Type B pancreatic cell (in vitro differentiated cells): ENCODE measurements at places on chromosomes 6 and 20.

- DNase-seq = no peak
Measured at GRCh38 chr6:30163090-30163917, at the start of gene TRIM15. Gene TRIM15 (plus strand): TSS chr6:30163546. CDS start chr6:30163685, 139 bp downstream.

DNA sequence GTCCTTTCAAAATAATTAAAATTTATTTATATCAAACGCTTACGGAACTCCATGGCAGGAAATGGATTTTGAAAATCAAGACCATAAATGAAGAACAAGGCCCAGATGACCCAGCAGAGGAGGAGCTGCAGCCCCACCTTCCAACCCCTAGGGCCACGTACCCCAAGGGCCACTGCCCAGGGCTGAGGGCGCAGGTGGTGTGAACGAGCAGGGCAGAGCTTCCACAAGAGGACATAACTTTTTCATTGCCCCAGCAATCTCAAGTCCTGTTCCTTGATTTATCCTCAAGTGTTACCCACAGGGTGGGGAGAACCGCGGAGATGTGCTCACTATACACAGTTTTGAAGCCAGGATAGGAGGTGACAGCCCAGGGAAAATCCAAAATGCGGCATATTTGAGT lies 42.8 kb downstream of the PSMG4 start:
- DNase-seq = no peak

DNA sequence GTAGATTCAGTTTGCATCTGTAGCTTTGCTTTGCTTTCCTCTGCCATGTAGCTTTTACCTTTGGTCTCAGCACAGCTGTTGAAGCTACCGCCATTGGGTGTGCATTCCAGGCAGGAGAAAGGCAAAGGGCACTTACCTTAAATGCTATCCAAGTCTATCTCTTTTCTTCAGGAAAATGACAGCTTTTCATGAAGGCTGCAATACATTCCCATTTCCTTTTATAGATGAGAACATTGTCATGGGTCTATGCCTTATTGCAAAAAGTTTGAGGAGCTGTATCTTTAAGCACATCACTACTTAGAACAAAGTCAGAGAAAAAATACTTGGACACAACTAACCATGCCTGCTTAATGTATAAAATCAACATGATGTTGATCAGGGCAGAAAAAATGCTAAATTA lies 266.8 kb downstream of the DOK5 start:
- DNase-seq = no peak

- no peak for DNase-seq
Measured at GRCh38 chr20:42862446-42862845, 327.3 kb downstream of the PTPRT start.

- no peak for DNase-seq
Measured at GRCh38 chr6:158868122-158868480, 48.9 kb upstream of the EZR start.

- DNase-seq = no peak
Measured at GRCh38 chr20:35146299-35146919, 727 bp downstream of the EDEM2 start.

DNA sequence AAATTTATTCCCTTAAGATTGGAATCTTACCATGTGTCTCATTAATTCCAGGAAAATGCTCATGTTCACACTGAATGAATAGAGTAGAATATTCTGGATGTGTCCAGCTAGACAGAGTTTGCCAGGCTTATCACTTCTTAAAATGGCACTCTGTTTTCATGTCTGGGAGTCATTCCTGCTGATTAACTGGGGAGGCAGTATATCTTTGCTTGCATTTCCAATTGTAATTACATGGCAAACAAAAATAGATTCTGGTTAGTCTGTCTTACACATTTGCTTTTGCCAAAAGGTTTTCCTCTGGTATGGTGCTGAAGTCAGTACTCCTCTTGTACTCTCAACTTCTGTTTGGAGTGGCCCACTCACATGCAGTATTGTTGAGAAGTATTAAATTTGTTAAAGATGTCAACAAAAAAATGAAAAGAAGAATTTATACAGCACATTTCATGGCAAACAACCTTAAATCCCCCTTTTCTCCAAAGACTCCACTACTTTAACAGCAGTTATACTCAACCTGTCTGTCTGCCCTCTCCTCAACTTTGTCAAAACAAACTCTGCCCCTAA lies 70.2 kb downstream of the TENT5A start:
- no peak for DNase-seq

DNA sequence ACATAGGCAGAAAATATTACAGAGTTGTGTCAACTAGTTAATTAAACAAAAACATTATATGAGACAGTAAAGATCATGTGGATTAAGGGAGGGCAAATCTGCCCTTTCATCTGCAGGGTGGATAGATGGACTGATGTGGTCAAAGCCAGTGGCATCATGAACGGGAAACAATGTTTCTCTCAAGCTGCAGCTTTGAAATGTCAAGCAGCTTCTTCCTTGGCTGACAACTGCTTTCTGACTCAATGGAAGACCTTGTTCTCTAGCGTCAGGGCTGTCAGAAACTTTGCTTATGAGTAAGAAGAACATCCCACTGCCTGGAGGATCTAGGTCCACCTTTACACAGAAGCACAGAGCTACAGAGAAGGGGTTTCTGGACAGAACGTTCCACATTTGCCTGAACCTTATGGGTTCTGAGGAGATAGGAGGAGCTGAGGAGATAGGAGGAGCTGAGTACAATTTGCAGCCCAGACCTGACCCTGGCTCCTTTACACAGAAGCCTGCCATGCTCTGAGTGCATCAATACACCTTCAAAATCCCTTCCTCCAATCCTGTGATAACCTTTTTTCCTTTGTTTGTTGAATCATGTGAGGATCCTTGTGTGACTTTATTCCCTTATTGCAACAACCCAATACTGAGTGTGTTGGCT lies 6.1 kb downstream of the CST5 start:
- no peak for DNase-seq

DNA sequence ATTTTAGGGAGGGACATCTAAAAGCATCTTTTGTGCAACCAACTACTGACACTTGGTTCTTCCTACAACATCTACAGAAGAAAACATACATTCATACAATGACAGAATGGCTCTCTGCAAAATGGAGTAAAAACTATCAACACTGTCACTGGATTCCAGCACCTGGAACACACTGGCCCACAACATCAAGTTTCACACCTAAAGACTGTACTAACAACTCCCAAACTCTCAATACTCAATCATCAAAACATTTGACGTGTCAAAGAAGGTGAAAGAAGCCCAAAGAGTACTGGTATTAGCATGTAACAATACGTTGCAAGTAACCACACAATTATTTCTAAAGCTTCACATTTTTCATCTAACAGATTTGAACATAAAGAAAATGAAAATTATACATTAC lies 2.1 kb downstream of the CPNE1 start:
- DNase-seq = no peak

GRCh38 chr6:148650941-148651505 lies 95.8 kb upstream of the UST start:
- no peak for DNase-seq

DNA sequence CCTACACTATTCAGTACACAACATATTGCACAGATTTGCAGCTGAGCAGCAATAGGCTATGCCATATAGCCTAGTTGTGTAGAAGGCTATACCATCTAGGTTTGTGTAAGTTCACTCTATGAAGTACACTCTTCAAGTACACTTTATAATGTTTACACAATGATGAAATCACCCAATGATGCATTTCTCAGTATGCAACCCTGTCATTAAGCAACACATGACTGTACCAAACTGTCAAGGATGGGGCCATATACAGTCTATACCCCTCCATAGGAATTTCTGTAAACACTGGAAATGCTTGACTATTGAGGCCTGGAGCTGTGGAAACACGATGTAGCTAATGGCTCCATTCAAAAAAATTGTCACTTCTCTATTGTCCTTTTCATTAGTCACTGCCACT lies 535.4 kb downstream of the EPM2A start:
- no peak for DNase-seq

DNA sequence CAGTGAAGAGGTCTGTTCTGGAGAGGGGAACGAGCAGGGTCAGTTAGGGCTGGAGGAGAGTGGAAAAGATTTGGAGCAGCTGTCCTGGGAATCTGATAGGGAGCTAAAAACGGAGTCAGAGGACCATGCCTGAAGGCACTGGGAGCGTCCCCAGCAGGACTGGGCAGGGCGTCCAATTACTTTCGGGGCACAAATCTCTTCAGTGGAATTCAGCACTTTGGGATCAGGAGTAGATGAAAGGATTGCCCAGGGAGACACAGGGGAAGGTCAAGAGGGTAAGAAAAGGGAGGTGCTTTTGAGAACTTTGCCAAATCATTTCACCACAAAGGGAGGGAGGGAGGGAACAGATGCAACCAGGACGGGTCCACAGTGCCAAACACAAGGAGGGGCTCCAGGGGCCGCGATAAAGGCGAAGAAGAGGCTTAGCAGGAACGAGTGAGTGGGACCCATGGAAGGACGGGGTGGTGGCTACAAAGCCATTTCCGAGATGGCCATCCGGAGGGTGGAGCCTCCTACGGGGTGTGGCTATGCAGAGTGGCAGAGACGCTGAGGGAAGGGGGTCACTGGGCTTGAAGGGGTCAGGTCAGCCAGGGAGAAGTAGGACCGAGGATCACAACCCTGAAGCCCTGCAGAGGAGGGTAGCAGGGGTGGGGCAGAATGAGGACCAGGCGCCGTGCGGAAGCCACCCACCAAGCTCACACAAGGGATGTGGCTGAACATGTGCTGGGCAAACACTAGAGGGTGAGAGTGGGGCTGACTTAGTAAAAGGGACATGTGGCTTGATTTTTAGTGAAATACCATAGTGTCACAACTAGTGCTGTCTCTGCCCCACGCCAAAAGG lies 180.0 kb upstream of the RREB1 start:
- DNase-seq = no peak

DNA sequence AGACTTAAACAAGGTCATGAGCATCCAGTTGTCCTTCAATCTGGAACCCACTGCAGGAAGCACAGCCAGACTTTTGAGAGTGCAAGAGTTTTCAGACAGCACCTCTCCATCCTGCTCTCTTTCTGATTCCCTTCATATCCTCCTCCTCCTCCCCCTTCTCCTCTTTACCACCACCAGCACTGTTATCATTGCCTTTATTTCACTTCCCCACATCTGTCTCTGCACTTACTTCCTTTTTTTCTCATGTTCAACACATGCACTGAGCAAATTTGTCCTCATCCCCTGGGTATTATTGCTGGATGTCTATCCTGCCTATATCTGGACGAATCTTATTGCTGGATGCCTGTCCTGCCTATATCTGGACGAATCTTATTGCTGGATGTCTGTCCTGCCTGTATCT lies 554.8 kb downstream of the DHX35 start:
- DNase-seq = no peak

DNA sequence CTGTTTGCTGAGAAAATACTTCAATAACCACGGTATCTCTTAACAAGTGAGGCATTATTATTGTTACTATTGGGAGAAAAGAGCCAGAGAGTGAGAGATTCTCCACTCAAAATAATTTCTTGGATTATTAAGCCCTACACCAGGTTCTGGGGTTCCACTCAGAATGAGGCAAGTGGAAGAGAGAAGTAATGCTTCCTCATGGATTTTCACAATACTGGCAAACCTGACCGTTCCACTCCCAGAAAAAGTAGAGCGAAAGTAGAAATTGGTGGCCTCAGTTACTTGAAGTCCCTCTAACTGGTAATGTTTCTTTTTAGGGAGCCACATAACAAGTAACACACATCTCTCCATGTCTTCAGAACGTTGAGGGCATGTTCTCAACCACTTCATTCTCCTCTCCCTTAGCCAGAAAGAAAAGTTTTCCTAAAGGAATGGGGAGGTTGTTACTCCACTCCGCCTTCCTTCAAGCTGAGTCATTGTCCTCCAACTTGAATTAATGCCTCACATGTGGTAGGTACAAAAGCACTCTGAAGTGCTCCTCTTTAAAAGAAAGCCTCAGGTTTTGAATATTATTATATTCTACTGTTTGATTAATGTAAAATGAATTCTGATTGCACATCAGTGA lies 1.9 kb downstream of the BAG2 start:
- DNase-seq = no peak

- peak; percentile 76 for DNase-seq
Measured at GRCh38 chr6:156777577-156778453, 637 bp downstream of the ARID1B start.

- no peak for DNase-seq
Measured at GRCh38 chr20:41499961-41500725, 118.0 kb downstream of the CHD6 start.

DNA sequence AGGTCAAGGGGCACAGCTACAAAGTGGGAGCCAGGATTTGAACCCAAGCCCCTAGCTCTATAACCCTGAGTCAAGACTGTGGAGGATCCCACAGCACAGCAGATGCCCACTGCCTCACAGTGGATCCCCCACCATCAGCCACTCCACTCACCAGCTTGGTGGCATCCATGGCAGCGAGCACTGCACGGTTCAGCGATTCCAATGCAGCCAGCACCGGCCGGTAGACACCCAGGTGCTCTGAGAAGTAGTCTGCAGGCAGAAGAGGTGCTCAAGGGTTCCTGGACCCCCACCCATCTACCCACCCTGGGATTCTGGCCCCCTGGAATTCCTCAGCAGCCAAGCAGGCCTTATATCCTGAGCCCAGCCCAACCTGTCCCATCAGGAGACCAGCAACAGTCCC lies 2.5 kb downstream of the ACTL10 start:
- no peak for DNase-seq

DNA sequence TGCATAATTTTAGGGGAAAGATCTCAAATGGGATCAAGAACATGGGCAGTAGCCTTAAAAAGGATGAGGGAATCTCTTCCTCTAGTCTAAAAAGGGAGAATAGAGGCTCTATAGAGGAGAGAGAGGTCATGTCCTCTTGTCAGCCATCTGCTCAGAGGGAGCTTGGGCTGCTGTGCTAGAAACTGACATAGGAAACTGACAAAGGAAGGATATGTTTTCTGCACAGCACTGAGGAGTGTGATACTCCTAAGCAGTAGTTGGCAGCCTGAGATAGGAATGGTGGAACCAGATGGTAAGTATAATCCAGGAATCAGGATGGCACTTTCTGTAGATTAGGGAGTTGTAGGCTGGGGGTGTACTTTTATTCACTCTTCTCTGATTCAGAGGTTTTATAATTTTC lies 59.2 kb downstream of the PTPRA start:
- no peak for DNase-seq

- DNase-seq = no peak
Measured at GRCh38 chr6:100726666-100727065, 154.5 kb downstream of the ASCC3 start.

DNA sequence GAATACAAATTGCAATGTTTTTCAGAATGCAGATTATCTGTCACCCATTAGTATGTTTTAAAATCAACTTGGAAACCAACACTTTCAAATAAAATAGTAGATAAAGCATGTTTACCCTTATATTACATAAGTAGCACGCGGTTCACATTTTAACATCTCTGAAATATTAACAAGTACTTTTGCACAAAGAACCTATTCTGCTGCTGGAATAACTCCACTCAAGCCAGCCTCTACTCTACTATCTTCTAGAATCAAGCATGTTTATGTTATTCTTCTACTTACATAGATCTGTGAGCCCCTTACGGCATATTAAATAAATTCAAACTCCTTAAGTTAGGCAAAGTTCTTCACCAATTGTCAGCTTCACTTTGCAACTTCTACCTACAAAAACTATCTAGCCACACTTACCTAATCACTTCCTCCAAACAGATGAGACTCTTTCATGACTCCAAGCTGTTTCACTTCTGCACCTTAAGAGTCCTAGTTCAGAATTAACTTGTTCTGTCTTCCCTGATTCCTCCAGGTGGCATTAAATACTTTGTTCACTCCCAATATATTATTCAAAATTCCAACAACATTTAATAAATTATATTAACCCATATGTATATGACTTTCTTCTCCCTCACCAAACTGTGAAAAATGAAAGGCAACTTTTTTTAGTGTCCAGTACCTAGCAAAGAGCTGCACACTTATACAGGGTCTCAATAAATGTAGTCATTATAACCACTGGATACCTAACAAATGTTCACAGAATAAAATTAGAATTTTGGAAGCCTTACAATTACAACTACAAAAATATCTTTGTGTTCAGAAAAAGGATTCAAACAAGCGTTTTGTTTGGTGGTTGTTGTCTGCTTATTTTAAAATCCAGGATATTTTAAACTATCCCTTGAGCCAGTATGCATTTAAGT lies 12.1 kb downstream of the CEP85L start:
- DNase-seq = no peak
